HTR-8/SVneo (cell line): ENCODE measurements at places on chromosomes 5 and 9.

DNA sequence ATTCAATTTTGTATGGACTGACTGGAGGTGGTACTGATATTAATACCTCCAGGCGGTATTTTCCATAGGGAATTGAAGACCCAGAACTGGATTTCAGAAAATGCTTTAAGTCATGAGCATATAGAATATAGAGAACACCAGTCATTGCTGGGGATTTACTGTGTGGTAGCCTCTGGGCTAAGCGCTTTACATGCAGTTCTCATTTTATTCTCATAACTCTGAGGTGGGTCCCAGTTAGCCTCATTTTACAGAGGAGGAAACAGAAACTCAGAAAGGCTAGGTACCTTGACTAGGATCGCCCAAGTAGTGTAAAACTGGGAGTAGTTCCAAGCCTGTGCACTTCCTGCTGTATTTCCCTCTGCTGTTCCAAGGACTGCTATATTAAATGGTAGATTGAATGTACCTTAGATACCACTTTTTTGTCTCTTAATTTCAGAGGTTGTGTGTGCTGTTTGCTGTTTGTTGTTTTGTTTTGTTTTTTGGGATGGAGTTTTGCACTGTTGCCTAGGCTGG lies 13.8 kb downstream of the SLC44A1 start:
- DNase-seq, result no peak

DNA sequence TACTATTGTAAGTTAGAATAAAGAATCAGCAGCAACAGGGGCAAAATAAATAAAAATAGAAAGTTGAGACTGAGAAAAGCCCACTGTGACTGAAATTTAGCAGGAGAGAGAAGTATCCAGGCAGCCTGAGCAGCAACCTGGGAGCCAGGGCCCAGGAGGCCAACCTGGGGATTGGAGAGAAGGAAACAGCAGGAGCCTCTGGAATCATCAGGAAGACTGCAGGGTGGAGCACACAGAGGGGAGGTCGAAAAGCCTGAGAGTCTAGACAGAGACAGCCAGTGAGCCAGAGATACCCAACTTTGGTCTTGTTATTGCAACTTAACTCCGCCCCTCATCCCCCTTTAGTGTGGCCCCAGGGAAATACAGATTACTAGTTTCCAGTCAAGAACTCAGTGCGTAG lies 98.6 kb downstream of the SLC1A3 start:
- DNase-seq, result no peak

DNA sequence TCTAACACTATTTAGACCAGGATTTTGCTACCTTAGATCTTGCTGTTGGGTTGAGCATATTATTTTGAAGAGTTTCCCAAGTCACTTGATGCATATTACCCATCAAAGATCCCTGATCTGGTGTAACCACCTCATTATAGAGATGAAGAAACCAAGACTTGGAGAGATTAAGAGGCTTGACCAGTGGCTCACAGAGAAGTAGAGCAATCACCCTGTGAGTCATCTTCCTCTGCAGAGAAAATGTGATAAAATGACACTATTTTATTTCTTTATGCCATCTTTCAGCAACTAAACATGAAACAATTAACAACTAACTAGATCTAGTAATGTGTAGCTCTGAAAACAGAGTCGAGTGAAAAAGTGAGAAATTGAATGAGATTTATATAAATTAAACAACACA lies 76.1 kb downstream of the KIF4B start:
- no peak for DNase-seq

DNA sequence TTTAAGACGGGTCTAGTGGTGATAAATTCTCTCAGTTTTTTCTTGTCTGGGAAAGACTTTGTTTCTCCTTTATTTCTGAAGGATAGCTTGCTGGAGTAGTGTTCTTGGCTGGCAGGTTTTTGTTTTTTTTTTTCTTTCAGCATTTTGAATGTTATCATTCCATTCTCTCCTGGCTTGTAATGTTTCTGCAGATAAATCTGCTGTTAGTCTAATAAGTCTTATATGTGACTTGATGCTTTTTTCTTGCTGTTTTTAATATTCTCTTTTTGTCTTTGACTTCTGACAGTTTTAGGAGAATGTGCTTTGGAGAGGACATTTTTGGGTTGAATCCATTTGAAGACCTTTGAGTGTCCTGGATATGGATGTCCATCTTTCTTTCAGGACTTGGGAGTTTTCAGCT lies 16.0 kb downstream of the HSD17B4 start:
- no peak for DNase-seq

DNA sequence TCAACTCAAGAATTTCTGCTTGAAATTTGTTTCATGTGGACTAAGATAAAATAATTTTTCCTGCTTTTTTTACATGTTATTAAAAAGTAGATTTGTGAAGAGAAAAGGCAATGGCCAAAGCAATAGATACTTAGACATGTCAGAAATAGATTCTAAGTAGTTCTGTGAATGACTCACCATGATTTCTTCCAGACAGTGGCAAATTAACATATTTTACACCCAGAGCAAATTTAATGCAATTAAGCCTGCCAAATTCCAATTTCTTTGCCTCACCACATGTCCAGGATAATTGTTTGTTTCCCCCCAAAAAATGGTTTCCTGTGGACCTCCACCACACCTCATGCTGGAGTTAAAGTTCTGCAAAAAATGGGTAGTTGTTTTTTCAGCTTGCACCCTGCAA lies 651.4 kb downstream of the CETN3 start:
- no peak for DNase-seq

DNA sequence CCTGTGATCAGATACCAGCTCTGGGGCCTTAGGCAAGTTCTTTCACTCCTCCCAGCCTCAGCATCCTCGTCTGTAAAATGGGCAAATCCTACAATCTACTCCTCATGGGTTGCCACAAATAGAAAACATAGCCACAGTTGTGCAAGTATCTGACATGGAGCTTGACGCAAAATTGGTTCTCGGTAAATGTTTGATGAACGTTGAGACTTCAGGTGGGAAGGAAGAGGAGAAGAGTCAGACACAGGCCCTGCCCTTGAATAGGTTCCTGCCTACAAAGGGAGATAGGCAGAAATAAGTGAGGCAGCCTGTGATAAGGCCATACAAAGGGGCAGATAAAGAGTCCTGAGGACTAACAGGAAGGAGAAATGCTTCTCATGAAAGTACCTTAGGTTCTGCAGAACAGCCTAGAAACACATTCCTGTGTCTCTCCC lies 26.1 kb upstream of the CPEB4 start:
- DNase-seq, result no peak

DNA sequence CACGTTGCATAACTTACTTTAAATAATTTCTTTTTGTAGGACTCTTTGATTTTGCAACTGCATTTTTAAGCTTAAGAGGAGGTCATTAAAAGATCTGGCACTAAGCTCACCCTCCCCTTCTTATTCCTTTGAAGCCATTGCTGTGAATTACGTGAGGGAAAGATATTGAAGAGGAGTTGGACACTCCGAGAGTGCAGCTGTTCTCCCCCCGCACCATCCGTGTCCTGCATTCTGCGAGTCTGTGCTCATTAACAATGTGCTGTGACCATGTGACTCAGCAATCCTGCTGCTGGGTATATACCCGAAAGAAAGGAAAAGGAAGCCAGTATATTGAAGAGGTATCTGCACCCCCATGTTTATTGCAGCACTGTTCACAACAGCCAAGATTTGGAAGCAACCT lies 40.0 kb downstream of the NXNL2 start:
- no peak for DNase-seq

DNA sequence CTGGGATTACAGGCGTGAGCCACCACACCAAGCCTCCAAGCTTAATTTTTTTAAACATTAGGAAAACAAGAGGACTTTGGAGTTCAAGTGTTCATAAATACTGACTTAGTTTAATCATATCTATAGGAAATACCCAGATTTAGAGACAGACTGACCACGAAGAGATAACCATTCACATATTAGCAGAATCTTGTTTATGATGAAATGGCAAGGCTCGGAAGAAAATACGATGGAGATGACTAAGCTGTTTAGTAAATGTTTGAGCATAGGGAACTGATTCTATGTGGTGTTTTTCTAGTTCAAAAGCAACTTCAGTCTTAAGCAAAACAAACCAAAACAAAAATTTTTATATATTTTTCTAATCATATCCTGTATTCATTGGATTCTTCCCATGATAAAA lies 13.5 kb upstream of the TUSC1 start:
- DNase-seq, result no peak

- DNase-seq, result no peak
Observed at GRCh38 chr9:72312386-72312987, 52.5 kb downstream of the ZFAND5 start.

DNA sequence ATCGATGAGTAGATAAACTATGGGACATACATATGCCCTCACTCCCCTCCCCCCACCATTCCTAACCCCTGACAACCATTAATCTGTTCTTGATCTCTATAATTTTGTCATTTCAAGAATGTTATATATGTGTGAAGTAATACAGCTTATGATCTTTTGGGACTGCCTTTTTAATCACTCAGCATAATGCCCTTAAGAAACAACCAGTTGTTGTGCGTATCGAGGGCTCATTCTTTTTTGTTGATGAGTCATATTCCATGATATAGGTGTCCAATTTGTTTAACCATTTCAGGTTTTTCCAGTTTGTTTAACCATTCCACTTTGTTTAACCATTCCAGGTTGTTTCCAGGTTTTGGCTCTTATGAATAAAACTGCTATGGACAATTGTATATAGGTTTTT lies 75.6 kb downstream of the ARHGEF28 start:
- no peak for DNase-seq

GRCh38 chr5:156913719-156914370 lies 49.2 kb downstream of the TIMD4 start:
- DNase-seq, result no peak

DNA sequence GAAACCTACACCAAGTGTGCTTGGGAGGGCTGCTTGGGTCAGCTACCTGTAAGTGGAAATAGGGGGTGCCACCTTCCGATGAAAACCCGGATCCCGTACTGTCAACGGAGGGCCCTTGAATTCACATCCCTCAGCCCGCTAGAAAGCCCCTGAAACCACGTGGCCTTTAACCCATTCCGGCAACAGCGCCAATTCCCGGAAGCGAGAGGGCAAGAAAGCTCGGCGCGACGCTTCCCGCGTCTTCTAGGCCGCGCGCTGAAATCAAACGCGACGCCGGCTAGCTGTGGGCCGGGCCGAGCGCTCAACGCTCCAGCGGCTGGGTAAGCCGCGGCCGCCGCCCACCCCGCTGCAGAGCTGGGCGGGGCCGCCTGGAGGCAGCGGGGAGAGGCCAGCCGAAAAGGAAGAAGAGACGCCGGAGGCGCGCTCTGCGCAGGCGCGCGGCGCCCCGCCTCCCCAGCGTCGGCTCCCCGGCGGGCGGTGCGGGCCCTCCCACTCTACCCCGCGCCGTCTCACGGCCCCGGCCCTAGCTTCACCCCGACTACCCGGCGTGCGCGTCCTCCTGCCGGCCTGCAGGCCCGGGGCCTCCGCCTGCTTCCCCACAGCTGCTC lies at the start of gene KIF2A:
KIF2A (plus strand) TSS at position 492 of the 608 bp plus-strand sequence. CDS start 267 bp downstream, outside the sequence.
- peak; percentile 91 for DNase-seq

DNA sequence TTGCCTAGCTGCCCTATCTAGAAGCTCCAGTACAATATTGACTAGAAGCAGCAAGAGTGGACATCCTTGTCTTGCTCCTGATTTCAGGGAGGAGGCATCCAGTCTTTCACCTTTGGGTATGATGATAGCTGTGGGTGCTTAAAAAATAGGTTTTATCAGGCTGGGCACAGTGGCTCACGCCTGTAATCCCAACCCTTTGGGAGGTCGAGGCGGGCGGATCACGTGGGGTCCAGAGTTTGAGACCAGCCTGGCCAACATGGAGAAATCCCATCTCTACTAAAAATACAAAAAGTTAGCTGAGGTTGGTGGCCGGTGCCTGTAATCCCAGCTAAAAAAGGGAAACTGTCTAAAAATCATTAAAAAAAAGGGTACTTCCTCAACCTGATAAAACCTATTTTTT lies 2.0 kb upstream of the CAMSAP1 start:
- no peak for DNase-seq

GRCh38 chr5:154308443-154309370 lies 118.2 kb downstream of the GALNT10 start:
- DNase-seq, result peak; percentile 17

- DNase-seq, result no peak
Observed at GRCh38 chr5:79588696-79589095, 23.5 kb upstream of the TENT2 start.

DNA sequence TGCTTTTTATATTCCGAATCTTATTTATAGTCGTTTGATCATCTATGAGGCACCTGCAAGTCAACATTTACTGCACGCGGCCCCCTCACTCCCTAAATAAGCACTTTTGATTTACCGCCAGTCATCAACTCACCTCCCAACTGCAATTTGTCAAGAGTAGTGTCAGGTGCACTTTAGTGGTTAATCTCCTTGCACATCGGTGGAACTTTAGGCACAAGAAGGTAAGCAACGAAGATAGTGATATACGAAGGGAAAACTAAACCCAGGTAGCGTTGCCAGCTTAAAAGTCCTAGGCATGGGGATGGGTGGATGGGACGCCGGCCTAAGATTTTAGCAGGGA lies 513 bp upstream of the RNF180 start:
- DNase-seq, result no peak

- no peak for DNase-seq
Observed at GRCh38 chr9:36109071-36109470, 27.5 kb upstream of the GLIPR2 start.

DNA sequence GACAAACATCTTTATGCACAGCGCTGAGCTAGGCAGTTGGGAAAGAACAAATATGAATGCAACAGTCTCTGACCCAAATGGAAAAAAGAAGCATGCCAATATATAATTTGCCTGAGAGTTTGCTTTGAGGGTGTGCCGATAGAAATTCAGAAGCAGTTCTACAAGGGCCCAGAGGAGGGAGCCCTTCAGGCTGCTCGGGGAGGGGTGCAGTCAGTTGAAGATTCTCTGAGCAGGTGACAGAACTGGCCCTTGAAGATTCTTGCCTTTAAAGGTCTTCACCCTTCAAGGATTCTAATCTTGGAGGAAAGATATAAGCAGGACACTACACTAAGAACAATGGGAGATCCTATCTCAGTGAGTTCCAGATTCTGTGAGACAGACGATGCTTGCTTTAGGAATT lies 3.7 kb upstream of the PAPPA start:
- no peak for DNase-seq

DNA sequence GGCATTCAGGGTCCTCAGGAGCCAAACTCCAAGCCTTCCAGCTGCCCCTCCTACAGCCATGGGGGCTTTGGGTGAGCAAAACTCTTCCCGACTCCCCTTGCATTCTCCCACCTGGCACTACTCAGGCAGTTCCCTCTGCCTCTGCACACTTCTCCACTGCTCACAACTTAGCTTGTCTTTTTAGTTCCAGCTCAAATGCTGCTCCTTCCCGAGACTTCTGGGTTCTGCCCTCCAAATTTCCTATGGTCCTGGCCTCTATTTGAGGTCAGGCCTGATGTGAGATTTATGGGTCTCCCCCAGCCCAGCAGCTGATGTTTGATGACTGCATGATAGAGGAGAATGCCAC lies 5.7 kb upstream of the SLC25A48 start:
- no peak for DNase-seq

GRCh38 chr5:143921525-143922311 lies 109.8 kb downstream of the HMHB1 start:
- DNase-seq, result peak; percentile 67
